ENCODE measurements at places on chromosomes 3 and 15.

DNA sequence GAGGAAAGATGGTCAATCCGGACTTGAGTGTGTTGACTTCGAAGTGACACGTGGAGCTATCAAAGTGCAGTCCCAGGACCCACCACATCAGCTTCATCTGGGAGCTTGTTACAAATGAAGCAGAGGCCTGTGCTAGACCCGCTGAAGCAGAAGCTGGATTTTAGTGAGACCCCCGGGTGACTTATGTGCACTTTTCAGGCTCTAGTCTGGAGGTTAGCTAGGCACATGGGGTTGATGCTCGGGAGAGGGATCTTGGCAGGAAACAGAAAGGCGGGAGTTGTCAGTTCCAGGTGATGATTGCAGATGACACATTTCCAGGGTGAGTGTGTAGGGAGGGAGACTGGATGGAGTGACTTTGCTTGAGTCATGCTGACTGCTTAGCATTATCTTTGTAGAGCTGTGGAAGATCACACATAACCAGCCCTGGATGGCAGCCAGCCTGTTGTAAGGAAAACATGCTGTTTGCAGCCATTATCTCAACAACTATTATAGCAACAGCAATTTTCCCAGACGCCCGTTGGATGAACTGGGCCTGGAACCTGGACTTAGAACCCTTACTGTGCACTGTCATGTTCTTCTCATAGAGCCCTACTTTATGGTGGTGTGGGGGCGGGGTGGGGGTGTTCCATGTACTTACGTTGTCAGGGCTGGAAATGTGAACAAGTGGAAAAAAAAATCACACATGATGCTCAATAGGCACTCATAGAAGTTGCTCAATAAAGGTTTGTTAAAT lies 122.4 kb downstream of the THSD4 start:
- no peak for DNase-seq

GRCh38 chr3:190224863-190225692 lies 97.2 kb downstream of the CLDN1 start:
- no peak for DNase-seq

- DNase-seq = no peak
These were observed 20.3 kb upstream of the SLC6A1 start for GRCh38 chr3:10972072-10972782.

DNA sequence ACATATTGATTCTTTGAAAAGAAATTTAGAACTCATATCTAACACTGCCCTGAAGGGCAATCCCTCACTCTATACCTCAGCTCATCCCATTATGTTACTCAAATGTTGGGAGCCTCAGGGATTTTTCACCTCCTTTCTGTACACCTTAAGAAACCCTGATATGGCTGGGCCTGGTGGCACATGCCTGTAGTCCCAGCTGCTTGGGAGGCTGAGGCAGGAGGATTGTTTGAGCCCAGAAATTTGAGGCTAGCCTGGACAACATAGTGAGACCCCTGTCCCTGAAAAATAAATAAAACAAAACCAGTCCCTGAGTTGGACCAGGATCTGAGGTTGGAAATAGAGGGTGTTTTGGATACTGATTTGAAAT lies 27.6 kb downstream of the NDUFB4 start:
- DNase-seq = no peak

GRCh38 chr3:158470944-158471638 lies 99.9 kb upstream of the MLF1 start:
- DNase-seq = no peak

All from GM06990 (cell line).